ENCODE measurements at places on chromosomes 4 and X. TPM values are rescaled to one million over a fixed set of nuclear protein-coding genes. Genes with fewer than 3 reads are reported as not detected.

ADH6 gene
- not detected for polyA plus RNA-seq

RAB9B gene
- 0.39 TPM for polyA plus RNA-seq

MAGEA12 gene
- polyA plus RNA-seq, result not detected

HHIP gene
- not detected for polyA plus RNA-seq

IQCM gene
- polyA plus RNA-seq, result not detected

ATOH1 gene
- not detected for polyA plus RNA-seq

PCDH18 gene
- polyA plus RNA-seq, result not detected

DUSP9 gene
- polyA plus RNA-seq, result not detected

ADH7 gene
- polyA plus RNA-seq, result not detected

ZNF182 gene
- 6.2 TPM for polyA plus RNA-seq

GRIPAP1 gene
- 22.5 TPM for polyA plus RNA-seq

SYTL5 gene
- not detected for polyA plus RNA-seq

GAGE12J gene
- not detected for polyA plus RNA-seq

ANKRD37 gene
- 16.5 TPM for polyA plus RNA-seq

SSX4B gene
- polyA plus RNA-seq, result not detected

KIAA1210 gene
- polyA plus RNA-seq, result not detected

RLIM gene
- polyA plus RNA-seq, result 6.6 TPM

CSAG3 gene
- not detected for polyA plus RNA-seq

GABRG1 gene
- polyA plus RNA-seq, result not detected

SLAIN2 gene
- 18.3 TPM for polyA plus RNA-seq

IGBP1 gene
- 47.5 TPM for polyA plus RNA-seq

MSANTD1 gene
- polyA plus RNA-seq, result not detected

GAGE2A gene
- not detected for polyA plus RNA-seq

FAM3A gene
- 23.6 TPM for polyA plus RNA-seq

GRIA3 gene
- polyA plus RNA-seq, result not detected

CT45A3 gene
- polyA plus RNA-seq, result not detected

GYG2 gene
- not detected for polyA plus RNA-seq

ZGRF1 gene
- 1.9 TPM for polyA plus RNA-seq

IL13RA2 gene
- not detected for polyA plus RNA-seq

SLITRK4 gene
- polyA plus RNA-seq, result not detected

PNMA6F gene
- polyA plus RNA-seq, result not detected

MTTP gene
- polyA plus RNA-seq, result not detected

RHOXF2 gene
- polyA plus RNA-seq, result not detected

SATL1 gene
- 0.05 TPM for polyA plus RNA-seq

CLOCK gene
- polyA plus RNA-seq, result 4.3 TPM

PDGFC gene
- not detected for polyA plus RNA-seq

TRIM60 gene
- polyA plus RNA-seq, result not detected

MAP9 gene
- 7.4 TPM for polyA plus RNA-seq

POLN gene
- 0.09 TPM for polyA plus RNA-seq

PABPC1L2A gene
- polyA plus RNA-seq, result not detected

PABPC1L2B gene
- not detected for polyA plus RNA-seq

HPSE gene
- 0.54 TPM for polyA plus RNA-seq

CCSER1 gene
- 4.7 TPM for polyA plus RNA-seq

TMEM31 gene
- not detected for polyA plus RNA-seq
